ENCODE measurements at places on chromosomes 4 and X.

DNA sequence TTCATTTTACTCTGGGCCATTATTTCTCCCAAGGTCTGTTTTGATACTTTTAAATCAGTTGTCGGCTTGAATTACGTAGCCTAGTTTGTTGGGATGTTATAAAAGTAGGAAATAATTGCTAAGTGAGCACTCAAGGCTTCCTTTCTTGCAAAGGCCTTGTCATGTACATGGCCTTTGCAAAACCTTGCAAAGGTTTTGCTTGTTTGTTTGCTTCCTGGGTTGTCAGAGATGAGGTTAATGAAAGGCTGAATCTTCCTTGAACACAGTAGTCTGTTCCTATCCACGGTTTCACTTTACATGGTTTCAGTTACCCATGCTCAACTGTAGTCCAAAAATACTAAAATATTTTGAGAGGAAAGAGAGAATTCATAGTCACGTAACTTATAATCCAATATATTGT, 113.5 kb downstream of the NAA11 start:
- DNase-seq = peak; percentile 62

GRCh38 chr4:89308161-89308500, 531 bp upstream of the GPRIN3 start:
- DNase-seq = no peak

DNA sequence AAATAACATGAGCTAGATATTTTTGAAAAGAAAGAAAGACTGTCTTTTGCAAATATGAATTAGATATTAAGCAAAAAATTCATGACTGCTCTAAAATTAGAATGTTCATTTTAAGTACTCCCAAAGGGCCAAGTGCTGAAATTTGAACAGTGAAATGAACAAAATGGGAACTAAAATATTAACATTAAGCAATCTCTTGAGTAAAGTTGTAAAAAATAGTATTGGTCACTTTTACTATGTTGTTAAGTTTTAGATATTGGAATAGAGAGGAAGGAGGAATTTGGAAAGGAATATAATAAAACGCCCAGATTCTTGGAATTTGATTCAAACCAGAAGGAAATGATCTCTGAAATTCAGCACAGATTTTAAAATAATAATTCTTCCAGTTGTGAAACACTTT, 125.9 kb upstream of the ANK2 start:
- no peak for DNase-seq

GRCh38 chrX:119427024-119427794, 28.1 kb downstream of the SLC25A43 start:
- DNase-seq = peak; percentile 76

DNA sequence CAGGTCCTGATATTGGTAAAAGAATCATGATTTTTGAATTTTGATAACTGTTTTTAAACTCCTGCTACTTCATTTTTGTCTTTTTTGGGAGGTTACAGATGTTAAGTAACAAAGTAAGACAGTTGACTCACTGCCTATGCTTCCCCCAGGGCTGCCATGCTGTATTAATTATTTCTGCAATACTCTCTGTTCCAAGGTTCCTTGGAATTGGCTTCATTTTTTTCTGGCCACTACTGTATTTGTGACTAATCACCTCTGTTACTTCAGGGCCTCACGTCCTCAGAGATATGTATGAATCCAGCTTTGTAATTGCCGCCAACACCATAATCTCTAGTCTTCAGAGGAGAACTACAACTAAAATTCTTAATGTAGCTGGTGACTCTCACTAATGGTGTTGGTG, 1729.3 kb downstream of the C4orf33 start:
- no peak for DNase-seq

GRCh38 chr4:156558373-156559025, 413.1 kb downstream of the PDGFC start:
- DNase-seq = no peak

DNA sequence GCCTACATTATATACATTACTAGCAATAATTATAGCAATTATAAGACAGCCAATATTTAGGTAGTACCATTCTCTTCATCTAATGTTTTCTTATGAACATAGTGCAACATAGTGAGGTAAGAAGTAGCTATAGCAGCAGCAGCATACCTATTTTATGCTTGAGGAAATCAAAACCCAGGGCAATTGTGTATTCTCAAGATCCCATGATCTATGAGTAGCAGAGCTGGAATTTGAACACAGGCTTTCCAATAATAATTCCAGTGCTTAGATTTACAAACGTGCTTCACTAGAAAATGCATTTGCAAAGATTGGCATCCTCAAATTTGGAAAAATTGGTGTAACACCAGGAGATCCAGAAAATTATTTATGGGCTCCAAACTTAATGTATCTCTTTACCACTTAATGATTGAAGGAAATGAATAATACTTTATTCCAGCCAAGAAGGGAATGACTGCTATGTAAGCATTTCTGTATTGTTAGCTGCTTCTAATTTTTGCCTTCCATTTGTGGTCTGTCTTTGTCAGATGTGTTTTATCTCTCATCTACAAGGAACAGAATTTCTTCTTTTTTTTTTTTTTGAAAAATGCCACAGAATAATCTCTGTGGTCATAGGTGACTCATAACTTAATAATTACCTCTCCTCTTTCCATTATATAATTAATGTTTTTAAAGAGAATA, 451.1 kb downstream of the ARAP2 start:
- no peak for DNase-seq

DNA sequence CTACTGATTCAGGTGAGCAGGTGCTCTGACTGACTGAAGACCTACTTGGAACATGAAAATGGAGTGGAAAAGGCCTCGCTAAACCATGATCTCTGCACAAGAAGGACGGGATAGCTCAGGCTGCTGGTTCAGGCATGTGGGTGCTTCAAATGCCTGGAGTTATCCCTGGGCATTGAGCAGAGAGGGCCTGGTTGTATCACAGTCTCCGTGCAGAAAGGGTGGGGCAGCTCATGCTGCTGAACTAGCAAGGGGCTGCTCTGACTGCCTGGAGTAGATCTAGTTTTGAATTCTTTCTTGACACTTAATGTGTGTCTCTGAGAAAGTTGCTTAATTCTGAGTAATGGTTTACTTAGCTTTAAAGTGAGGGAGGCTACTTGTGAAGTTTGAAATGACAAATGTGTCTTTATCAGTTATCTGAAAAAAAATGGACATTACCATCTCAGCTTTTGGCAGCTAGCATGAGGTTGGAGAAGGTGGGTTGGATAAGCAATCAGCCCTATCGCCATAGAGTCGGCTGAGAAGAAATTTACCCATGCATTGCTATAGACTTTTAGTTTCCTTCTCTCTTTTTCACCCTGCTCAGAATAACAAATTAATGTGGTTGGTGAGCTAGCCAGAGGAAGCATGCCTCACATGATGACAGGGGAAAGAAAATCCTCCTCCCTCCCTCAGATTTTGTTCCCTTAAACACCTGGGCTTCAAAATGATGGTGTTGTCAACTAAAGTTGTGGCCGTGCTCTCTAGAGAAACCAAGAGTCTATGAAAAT, 832.4 kb downstream of the STIM2 start:
- DNase-seq = no peak

GRCh38 chr4:92636038-92636806, 332.5 kb downstream of the GRID2 start:
- DNase-seq = no peak

- no peak for DNase-seq
Observed at GRCh38 chr4:71206763-71207162, 132.1 kb upstream of the SLC4A4 start.

DNA sequence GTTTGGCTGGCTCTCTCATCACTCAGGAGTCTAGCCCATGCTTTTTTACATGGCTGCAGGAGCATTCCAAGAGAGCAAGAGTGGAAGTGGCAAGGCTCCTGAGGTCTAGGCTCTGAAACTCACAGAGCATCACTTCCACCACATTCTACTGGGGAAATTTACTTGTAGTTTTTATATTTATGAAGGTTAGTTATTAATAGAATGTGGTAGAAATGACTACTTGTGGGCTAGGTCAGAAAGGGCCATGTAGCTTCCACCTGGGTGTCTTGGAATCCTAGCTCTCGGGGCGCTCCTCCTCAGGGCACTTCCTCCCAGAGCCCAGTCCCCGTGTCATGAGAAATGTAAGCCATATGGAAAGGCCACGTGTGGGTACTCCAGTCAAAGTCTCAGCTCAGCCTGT, 127.0 kb upstream of the CASK start:
- DNase-seq = no peak

- no peak for DNase-seq
Observed at GRCh38 chr4:168540086-168540485, 43.2 kb downstream of the PALLD start.

- DNase-seq = peak; percentile 45
Observed at GRCh38 chr4:184825896-184826690, at the start of gene ACSL1. Gene ACSL1, minus strand, starts transcription at chr4:184825968. Its CDS starts 22,454 bp downstream, at chr4:184803514.

DNA sequence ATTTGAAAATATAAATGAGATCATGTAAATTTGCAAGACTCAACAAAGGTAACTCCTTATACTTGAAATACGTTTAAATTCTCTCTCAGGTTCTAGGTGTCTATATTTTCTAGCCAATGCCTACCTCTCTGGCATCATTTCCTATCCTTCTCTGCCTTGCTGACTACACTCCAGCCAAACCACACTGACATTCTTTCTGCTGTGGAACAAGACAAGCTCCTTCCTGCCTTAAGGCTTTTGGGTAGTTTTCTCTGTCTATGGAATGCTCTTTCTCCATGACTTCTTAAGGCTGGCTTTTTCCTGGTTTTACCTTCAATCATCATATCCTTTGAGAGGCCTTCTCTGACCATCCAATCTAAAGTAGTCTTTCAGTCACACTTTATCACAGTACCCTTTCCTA, 201.0 kb downstream of the SPRY1 start:
- DNase-seq = no peak

GRCh38 chr4:13521047-13521446, 23.3 kb downstream of the NKX3-2 start:
- DNase-seq = no peak

DNA sequence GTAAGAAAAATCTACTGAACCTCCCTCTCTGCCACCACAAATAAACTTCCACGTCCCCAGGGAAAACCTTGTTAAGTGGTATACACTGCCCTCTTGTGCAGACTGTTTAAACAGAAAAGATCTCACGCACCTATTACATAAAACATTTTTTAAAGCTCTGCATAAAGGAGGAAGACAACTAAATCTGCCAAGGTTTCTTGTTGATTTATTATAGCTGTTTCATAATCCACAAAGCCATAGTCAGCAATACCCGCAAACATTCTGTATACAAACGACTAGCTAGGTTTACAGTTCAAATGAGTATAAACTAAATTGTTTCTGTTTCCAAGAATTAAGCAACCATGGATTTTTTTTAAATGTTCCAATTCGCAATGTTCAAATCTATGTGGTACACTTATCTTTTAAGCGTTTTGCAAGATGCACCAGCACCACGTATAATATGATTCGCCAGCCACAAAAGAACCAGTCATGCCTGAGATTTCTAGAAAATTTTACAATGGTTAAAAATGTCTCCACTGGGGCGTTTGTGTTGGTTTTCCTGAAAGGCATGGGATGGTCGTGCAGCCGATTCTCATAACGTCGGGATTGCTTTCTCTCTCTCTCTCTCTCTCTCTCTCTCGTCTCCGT, 164.6 kb downstream of the PRKX start:
- DNase-seq = peak; percentile 41

DNA sequence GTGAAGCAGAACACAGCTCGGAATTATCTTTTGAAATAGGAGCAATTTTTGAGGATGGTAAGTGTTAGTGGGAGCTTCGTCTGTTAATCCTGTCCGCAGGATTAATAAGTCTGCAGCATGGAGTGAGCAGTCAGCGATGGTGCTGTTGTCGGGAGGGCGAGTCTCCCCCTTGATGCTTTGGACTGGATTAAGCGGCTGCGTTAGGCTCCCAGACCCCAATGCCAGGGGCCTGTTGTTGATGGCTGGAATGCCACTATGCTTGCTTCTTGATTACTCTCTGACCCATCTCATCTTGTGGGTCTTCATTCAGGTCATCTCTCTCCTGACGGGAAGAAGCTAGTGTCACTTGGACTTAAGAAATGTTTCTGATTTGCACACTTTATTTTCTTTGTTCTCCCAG, 332.6 kb downstream of the ARHGAP10 start:
- DNase-seq = no peak

- DNase-seq = no peak
Observed at GRCh38 chr4:6746721-6747293, 30.8 kb downstream of the BLOC1S4 start.

- peak; percentile 66 for DNase-seq
Observed at GRCh38 chr4:10020871-10021652, at the start of gene SLC2A9. Gene SLC2A9, minus strand, starts transcription at chr4:10021497. Its CDS starts 68 bp downstream, at chr4:10021429.

- no peak for DNase-seq
Observed at GRCh38 chrX:130321550-130321949, 18.2 kb upstream of the SLC25A14 start.

DNA sequence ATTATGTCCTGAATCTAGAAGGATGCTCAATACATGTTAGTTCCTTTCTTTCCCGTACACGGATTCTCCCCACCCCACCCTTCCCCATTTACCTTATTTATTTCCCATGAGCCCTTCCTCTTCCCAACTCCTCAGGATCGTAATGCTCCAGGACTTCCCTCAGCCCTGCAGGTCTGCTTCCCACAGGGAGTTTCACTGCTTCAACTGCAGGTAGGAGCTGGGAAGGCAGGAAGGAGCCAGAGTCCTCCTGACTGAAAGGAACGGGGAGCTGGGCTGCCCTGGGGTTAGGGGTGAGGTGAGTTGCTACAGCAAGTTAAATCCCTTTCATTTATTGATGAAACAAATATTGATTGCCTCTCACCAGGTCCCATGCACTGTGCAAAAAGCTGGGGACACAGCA, 33.2 kb downstream of the SAT1 start:
- no peak for DNase-seq

GRCh38 chr4:70722199-70722791, 531 bp downstream of the RUFY3 start:
- DNase-seq = no peak

- peak; percentile 1 for DNase-seq
Observed at GRCh38 chrX:68659385-68659784, 11.9 kb downstream of the STARD8 start.

DNA sequence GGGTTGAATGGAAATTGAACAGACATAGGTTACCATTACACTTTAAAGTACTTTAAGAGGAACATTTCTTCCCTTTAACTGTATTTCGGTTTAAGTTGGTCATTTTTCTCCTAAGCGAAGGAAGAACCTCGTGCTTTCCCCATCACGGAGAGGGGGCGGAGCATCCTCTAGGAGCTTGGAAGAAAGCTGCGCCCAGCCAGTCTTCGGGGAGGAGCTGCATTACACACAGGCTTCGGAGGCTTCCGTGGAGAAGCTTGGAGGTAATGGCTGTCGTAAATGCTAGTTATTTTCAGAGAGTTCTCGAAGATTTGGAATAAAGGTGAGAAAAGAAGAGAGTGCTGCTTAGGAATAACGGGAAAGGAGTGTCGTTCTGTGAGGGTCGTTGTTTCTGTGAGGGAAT, at the start of gene PWWP3B:
TSS of gene PWWP3B (plus strand) at position 199 of the 400 bp plus-strand sequence. CDS start 37,128 bp downstream, outside the sequence.
- DNase-seq = no peak

- no peak for DNase-seq
Observed at GRCh38 chrX:71667328-71668247, at the start of gene LOC101059915. Gene LOC101059915, plus strand, starts transcription at chrX:71667546.

DNA sequence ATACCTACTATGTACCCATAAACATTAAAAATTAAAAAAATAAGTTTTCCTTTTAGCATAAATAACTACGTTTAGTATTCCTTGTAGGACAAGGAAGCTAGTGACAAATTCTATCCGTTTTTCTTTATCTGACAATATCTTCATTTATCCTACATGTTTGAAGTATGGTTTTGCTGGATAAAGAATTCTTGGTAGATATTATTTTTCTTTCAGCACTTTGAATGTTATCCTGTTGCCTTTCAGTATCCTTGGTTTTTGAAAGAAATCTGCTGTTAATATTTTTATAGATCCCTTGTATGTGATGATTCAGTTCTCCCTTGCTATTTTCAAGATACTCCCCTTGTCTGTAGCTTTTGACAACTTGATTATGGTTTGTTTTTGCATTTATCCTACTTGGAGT, 76.6 kb downstream of the CASK start:
- no peak for DNase-seq
